Peyer's patch (tissue), 4 donors: ENCODE measurements at places on chromosomes 2 and 18.

- peak; percentile 47 for DNase-seq
Observed at GRCh38 chr2:126885751-126886210, 12.9 kb upstream of the TEX51 start.

- no peak for DNase-seq
Observed at GRCh38 chr18:50639711-50640110, 79.8 kb downstream of the MAPK4 start.

- DNase-seq: peak; percentile 41
Observed at GRCh38 chr2:235135990-235136561, 184.3 kb downstream of the SH3BP4 start.

DNA sequence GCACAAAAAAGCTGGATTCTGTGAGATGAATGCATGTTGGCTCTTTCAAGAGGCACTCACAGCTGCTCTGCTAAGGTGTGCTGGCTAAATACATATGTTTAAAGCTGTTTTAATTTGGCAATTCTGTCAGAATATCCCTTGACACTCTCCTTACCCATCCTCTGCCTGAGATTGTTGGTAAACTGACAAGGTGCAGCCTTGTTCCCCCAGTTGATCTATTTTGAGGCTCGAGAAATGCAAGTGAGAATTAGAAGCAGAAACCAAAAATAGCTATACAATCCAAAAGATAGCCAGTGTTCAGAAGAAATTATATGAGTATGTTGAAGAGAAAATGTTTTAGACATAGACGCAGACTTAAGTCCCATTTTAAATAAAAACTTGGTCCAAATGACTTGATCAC is 971.7 kb upstream of the GYPC start:
- no peak for DNase-seq

DNA sequence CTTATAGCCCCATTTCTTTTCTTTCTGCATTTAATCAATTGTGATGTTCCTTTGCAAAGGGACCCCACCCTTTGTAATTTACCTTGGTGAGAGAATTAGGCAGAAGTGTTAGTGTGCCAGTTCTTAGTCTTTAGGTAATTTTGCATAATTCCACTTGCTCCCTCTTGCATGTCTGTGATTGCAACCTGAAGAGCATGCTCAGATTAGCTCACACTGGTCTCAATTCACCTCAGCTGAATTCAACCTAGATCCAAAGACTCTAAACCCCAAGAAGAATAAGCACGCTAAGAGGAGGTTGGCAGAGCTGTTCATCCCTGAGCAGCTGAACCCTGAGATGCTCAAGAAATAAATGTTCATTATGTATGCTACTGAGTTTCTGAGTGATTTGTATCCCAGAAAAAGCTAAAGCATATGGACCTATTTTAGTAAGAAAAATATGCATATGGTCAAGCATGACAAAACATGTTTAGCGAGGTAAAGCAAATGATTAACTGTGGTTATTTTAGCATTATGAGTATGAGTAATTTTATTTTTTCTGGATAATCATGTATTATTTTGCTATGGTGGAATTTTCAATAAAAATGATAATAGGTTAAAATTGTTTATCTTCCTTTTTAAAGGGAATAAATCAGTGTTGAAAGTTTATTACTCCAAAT is 299.2 kb upstream of the ZSWIM2 start:
- DNase-seq: no peak

DNA sequence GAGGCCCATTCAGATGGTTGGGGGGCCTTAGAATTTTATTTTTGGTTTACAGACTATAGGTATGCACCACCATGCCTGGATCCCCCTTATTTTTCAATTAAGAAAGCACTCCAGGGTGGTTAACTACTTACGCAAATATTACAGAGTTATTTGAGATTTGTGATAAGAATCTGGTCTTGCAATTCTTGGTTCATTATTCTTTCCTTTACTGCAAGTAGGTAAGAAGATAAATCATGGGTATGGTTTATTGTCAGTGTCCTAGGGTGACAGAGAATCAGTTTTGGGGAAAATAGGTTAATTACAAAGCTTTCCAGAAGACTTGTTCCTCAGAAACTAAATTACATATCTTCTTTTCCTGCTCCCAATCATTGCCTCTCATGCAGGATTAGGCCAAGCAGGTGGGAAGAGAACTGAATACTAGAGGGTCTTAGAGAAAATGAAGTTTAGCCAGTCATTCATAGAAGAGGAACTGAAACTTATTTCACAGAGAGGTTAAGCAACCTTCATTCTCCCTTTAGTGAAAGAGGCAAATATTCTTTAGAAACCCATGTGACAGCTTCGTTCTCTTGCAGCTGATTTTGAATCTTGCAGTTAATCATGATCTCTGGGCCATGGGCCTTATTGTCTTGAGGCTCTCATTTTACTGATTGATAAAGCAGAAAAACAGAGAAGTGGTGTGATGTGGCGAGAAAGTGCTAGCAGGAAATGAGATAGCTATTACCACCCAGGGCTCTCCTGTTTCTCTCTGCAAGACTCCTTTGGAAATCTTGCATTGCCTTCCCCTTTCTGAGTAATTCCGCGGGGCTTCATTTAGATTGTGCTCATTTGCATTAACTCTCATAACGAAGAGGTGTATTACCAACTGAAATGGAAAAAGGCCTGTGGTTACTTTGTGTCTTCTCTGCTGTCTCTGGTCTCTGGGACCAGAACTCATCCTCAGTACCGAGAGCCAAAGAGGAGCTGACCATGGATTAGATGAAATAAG is 44.8 kb upstream of the ARHGAP25 start:
- no peak for DNase-seq

GRCh38 chr2:180761224-180761623 is 219.2 kb upstream of the UBE2E3 start:
- DNase-seq: no peak

DNA sequence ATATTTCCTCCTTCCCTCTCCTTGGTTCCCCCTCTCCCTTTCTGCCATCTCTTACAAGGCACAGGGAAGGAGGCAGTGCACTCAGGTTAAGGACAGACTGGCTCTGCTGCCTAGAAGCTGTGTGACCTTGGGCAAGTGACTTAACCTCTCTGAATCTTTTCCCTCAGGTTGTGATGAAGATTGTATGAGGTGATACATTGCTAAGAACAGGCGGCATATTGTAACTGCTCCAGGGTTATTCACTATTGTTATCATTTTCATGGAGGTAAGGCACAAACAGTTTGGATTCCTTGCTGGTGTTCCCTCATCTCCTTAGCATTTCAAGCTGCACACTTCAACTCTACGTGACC is 126.6 kb upstream of the CXCR4 start:
- DNase-seq: no peak

DNA sequence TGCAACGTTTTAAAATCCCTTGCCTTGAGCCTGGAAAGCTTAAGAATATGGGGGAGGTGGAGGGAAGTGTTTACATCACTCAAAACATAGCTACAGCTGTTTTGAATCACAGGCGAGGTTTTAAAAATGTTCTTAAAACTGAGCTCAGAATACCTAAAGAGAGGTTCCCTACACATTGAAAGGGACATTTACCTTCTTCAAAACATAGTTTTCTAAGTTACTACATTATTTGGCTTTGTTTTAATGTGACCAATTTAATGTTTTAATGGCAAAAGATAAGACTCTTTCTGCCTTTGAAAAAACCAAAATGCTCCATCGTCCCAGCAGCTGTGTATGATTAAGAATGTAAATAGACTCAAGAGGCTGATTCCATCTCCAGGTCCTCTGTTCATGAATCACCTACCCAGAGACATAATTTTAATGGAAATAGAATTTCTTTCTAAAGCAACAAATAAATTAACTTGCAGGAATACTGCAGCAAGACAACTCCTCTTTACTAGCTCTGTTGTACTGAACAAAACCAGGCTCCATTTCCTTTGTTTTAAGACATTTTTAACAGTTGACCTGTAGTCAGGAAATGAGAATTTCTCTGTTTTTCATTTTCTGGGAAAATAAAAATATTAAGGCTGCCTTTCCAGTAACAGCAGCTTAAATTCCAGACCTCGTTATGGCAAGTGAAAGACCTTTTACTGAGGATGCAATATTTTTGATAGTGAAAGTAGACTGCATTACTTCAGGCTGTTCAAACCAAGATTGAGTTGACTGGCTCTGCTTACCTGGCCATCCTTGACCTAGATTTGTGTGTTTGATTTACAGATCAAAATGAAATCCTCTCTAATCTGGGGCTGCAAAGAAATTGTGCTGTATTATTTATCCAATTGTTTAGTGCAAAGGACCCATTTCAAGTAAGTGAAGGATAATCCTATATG is 33.7 kb upstream of the WDR75 start:
- no peak for DNase-seq

GRCh38 chr2:45743531-45744396 is 92.3 kb downstream of the PRKCE start:
- no peak for DNase-seq

GRCh38 chr2:120312860-120313694 is 32.9 kb upstream of the INHBB start:
- DNase-seq: peak; percentile 91

DNA sequence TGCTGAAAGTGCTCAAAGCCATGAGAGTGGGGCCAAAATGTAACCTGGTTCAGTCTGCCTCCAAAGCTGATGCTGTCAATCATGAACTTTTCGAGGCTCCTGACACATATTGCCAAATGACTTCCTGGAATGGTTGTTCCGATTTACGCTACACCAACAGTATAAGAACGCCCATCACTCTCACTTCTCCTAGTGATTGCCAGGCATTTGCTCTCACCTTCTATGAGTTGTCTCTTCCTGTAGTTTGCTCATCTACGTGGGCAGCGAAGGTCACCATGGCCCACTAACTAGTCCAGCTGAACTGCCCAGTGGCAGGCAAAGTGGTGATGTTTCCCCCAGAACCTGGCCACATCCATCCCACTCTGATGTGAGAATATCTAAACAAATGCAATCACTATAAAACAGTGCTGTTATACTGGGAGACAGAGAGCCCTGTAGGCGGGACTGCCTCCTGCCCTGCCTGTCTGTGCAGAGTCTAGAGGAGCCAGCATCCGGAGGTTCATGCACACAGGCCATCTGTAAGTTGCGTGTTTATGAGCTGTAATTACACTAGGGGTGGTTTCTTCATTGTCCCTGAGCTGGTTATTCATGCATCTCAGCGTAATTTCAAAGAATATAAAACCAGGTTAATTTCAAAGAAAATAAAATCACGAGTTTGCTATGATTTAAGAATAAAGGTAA is 8.8 kb upstream of the CABLES1 start:
- DNase-seq: no peak

GRCh38 chr2:228657807-228658402 is 476.4 kb upstream of the SPHKAP start:
- DNase-seq: no peak

DNA sequence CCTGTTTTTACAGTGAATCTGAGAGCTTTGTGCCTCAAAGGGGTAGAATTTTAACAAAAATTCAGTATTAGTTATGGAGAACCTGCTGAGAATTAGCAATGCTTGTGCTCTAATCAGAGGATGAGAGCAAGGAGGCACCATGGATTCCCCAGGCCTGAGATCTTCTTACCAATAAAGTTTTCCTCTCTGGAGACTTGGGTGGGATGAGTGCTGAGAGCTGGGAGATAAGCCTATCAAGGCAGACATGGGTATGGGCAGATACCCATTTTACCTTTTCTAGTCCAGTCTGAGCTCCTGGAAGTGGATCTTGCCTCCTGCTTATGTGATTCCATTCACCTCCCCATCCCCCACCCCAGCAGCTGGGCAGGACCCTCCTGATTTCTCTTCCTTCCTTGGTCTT is 53.9 kb downstream of the BMP10 start:
- DNase-seq: no peak

DNA sequence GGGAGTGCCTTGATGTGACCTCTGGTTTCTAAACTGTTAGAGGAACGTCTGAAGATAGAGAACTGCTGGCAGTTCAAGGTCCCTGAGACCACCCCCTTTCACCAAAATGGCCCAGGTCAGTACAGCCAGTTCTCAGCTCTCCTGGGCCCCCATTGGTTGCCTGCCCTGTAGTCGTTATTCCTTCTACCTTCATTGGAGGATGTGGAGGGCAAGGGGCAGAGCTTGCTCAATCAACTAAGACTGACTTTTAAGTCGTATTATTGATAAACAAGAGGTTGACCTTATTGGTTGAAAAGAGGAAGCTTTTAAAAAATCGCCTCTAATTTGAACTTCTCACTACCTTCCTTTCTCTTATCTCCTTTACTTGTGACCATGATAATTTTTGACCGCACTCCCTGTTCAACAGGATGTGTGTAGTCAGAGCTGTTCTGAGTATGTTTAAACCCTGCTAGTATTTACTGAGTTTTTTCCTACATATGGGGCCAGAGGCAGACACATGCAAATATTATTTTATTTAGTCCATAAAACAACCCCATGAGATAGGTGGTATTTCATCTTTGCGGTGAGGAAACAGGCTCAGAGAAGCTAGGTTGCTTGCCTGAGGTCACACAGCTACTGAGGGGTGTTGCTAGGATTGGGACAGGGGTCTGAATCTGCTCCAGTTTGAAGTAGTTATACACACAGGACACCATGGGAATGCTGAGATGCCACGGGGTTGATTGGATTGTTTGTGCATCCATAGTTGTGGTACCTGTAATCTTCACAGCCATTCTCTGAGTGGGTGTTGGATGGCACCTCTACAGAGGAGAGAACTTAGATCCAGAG is 65.9 kb downstream of the TMEM247 start:
- no peak for DNase-seq

DNA sequence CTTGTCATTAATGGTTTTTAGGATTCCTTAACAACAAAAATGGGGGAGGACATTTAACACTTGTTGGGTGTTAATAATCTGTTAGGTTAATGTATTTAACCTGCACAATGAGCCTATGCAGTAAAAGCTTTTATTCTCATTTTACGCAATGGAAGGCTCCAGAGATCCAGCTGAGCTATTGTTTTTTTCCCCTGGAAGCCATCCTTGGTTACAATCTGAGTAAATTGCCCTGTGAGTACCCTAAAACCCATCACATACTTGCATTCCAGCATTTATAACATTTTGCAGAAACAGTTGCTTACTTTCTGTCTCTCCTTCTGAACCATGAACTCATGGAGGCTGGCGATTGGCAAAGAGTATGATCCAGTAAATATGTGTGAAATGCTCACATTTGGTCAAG is 30.2 kb upstream of the DOCK10 start:
- DNase-seq: no peak

DNA sequence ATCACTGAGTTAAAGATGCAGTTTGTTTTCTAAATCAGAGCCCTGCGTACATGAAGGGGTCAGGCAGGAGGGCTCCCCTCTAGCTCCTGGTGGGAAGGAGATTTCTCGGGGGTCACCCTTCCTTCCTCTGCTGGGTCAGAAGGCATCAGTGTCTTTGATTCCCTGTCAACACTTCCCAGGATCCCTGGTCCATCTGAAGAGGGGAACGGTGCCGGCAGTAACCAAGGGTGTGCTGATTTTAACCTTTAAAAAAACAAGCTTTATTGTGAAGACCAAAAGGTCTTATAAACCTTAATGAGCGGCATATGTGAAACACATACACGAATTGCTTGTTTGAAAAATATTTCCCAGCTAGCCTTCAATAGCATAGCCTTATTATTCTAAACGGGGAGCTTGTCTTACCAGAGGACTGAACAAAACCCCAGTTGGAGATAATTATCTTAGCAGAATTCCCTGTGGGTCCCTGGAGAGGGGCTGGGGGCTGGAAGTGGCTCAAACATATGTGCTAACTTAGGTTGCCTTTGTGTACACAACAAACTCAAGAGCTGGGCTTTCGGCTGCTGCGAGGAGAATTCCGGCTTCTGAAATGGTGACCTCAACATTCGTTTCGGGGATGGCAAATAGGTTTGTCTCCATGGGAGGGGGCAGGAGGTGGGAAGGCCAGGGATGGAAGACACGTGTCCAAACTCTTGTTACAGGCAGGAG is 114.9 kb upstream of the MYCN start:
- DNase-seq: no peak
